ENCODE measurements at places on chromosomes 3 and 15. TPM values are rescaled to one million over a fixed set of nuclear protein-coding genes. Genes with fewer than 3 reads are reported as not detected.

DNA sequence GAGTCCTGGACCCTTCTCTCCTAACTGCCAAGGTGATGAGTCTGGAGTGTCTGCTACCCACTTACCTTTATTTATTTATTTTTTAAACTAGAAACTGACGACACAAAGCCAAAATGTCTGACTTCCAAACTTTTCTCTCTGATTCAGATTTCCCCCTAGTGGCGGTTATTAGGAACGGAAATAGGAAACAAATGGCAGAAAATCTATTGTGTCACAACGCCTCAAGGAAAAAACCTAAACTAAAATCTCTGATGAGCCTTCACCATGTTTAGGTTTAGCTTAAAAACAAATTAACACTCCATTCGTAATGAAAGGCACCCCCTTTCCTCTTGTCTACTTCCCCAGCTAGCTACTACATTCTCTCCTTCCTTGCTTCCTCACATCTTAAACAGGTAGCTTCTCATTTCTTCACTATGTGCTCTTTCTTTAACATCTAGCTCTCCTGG lies 94.0 kb upstream of the MEX3B start:
- no peak for DNase-seq

DNA sequence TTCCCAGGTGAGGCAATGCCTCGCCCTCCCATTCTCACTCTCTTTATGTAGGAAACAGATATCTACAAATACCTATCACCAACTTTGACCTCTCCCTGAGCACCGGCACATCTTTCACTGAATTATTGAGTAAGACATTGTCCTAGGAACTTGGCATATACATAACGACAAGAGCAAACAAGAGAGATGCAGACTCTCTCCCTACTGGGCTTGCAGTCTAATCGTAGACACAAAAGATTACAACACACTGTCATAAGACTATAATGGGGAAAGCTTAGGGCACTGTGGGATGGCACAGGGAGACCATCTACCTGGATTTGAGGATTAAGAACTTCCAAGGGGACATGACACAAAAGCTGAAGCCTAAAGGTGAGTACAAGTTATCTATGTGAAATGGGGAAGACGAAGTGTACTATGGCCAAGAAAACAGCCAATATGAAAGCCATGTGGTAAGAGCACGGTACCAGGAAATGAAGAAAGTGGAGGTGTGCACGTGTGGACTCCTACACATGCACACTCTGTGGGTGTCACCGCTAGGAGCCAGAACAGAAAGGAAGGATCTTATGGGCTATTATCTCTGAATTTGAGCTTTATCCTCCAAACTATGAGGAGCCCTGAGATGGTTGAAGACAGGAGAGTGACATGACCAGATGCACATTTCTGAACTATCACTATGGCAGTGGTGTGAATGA lies 218.8 kb upstream of the STRIT1 start:
- DNase-seq = no peak

GRCh38 chr3:44890258-44890657 lies 15.8 kb downstream of the TGM4 start:
- DNase-seq = no peak

GRCh38 chr3:41131224-41131623 lies 68.1 kb upstream of the CTNNB1 start:
- DNase-seq = no peak

DNA sequence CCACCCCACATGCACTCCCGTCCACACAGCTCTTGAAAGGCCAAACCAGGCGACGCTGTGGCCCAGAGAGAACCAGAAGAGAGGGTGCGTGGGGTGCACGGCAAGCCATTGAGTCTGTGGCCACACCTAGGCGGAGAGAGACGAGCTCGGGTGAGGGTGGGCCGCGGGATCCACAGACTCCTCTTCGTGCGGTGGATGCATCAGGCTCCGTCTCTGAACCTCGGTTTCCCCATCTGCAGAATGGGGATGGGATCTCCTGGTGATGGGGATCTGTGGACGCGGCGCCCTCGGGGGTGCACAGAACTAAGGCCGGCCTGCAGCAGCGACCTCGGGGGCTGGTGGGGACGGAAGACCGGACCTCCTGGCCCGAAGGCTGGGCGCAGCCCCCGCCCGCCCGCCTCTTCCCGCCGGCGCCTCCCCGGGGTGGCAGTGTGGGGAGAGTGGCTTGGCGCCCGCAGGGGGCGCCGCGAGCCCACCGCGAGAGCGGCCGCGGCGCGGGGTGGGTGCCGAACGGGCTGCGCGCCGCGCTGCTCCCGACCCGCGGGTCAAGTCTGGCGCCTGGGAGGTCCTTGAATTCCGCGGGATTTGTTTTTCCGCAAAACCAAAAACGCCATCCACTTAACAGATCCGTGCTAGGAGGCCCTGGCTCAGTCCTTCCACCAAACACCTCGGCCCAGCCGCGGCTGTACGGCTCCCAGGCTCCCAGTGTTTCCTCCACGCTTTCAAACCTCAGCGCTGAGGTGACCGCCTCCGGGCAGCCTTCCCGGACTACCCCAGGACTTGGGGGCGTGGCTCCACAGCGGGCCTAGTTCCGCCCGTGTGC lies 13.2 kb upstream of the ADPGK start:
- no peak for DNase-seq

DNA sequence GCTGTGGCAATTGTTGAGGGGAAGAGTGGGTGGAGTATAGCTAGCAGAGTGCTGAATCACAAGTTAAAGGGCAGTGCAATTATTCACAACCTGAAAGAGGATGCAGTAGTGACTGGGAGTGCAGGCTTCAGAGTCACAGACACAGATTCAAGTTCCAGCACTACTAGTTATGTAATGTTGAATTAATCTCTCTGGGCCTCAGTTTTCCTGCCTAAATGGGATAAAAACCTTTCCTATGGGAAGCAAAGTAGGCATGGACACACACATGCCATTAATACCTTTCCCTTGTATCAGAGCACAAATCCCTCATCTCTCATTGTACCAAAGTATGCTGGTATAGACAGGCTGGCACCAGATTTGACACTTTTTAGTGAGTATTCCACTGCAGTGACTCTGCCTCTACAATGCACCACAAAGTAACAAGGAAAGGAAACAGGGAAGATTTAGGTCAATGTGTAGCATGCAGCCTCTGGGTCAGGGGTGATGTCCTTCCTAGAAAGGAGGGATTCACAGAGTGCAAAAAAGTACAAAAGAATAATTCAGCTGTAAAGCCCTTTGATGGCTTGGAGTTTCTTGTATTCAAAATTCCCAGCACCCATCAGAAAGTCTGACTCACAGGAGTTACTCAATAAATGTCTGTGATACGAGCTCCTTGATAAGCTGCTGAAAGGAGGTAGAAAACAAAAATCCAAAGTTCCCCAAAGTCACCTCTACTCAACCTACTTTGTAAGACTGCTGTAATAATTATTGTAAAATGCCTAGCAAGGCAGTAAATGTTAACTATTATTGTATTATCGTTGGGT lies 507.5 kb upstream of the TGFBR2 start:
- DNase-seq = no peak

SAMMSON gene
- not detected for total RNA-seq

IGSF11 gene
- 8.3 TPM for total RNA-seq

LRRN1 gene
- 0.14 TPM for total RNA-seq

All from sigmoid colon (tissue), 7 donors.